ENCODE measurements at places on chromosomes 11 and 22. TPM values are rescaled to one million over a fixed set of nuclear protein-coding genes. Genes with fewer than 3 reads are reported as not detected.

DNA sequence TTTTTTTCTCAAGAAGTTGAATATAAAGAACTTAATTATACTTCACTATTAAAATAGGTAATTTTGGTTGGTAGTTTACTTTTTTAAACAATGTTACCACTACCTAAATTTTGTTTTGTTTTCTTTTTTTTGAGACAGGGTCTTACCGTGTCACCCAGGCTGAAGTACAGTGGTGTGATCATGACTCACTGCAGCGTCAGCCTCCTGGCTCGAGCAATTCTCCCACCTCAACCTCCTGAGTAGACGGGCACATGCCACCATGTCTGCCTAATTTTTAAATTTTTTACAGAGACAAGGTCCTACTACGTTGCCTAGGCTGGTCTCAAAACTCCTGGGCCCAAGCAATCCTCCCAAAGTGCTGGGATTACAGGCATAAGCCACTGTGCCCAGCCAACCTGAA is 17.6 kb downstream of the SPCS2 start:
- no peaks in the 10 kb centered on the region for H3K27me3 ChIP-seq
- H3K36me3 ChIP-seq: peaks cover 3% of the 10 kb centered on the region
- DNase-seq: no peak
- H3K4me3 ChIP-seq: no peak overlapping the region
- no peak overlapping the region for H3K27ac ChIP-seq
- H3K4me1 ChIP-seq: peaks cover 8% of the 10 kb centered on the region

ART5 gene
- total RNA-seq: 1.4 TPM

GRCh38 chr11:72762641-72763304 is 10.6 kb upstream of the ARAP1 start:
- no peaks in the 10 kb centered on the region for H3K36me3 ChIP-seq
- no peak overlapping the region for H3K4me3 ChIP-seq
- no peaks in the 10 kb centered on the region for H3K27me3 ChIP-seq
- peaks cover 12% of the 10 kb centered on the region for H3K4me1 ChIP-seq
- DNase-seq: no peak

DNA sequence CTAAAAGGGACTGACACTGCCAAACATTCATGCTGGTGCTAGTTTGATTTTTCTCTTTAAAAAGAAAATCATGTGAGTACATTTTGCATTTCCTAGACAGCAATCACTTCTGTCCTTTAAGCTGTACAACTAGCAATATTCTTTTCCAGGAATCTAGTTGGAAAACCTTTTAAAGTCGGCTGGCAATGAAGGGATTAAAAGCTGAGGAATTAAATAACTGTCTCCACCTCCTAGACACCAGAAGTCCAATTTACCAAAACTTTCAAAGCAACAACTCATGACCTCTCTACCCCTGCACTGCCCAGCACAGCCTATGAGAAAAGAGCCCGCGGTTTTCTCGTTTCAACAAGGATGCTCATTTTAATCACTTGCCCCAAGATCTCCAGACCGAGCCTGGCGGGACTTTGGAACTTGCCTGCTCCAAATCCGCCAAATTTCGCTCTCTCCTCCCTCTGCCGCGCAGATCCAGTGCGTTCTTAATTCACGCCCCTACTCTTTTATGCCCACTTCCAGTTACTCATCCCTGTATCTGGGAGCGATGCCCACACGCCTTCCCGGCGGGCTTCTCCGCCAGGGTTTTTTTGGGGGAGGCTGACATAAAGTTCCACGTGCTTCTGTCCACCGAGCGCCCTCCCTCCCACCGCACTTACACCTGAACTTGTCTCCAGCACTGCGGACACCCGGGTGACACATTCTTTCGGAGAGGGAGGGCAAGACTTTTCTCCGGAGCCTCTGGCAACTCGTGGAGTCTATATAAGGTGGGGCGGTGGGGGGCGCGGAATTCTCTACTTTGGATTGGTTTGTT is 2.5 kb downstream of the MPPED2 start:
- no peaks in the 10 kb centered on the region for H3K36me3 ChIP-seq
- H3K4me3 ChIP-seq: peak overlapping the region; percentile 81
- H3K4me1 ChIP-seq: peaks cover 39% of the 10 kb centered on the region
- no peak overlapping the region for H3K27ac ChIP-seq

GRCh38 chr11:58927393-58928106 is 11.7 kb upstream of the GLYATL1 start:
- H3K27me3 ChIP-seq: peaks cover 5% of the 10 kb centered on the region
- peak; percentile 67 for DNase-seq
- peaks cover 20% of the 10 kb centered on the region for H3K4me1 ChIP-seq
- peak overlapping the region; percentile 75 for H3K4me3 ChIP-seq
- no peak overlapping the region for H3K27ac ChIP-seq

DNA sequence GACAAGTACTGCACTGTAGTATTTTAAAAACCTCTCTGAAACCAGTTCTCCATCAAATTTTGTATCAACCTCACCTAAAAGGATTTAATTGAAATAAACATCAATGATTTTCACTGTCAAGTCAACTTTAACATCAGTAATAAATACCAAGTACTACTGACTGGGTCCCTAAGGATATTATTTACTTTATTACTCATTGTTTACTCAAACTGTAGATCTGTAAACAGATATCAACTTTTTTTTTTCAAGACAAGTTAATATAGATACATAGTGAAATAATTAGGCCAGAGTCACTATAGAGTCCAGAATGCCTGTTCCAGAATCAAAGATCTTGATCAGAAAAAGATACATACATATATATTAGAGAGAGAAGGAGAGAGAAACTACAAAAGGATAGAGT is 1.6 kb downstream of the RNF141 start:
- peaks cover 11% of the 10 kb centered on the region for H3K27me3 ChIP-seq
- DNase-seq: no peak
- H3K27ac ChIP-seq: no peak overlapping the region
- peaks cover 15% of the 10 kb centered on the region for H3K4me1 ChIP-seq

DNA sequence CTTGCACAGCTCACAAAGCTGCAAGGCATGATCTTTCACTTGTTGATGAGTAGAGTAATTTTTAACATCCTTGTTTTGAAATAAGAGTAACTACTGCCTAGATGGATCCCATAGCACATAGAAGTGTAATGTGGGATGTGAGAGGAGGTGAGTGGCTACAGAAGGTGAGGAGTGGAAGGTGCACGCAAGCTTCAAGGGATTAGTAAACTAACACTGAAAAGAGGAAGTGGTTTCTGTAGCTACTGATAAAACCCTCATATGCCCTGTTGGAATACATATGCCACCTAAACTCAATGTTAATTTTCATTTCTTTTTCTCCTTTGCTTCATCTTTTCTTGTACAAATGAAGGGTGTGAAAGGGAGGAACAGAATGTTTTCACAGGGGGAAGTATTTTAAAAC is 22.0 kb upstream of the CTSC start:
- no peak for DNase-seq
- no peak overlapping the region for H3K4me3 ChIP-seq
- no peak overlapping the region for H3K27ac ChIP-seq
- no peaks in the 10 kb centered on the region for H3K27me3 ChIP-seq
- H3K36me3 ChIP-seq: no peaks in the 10 kb centered on the region

DNA sequence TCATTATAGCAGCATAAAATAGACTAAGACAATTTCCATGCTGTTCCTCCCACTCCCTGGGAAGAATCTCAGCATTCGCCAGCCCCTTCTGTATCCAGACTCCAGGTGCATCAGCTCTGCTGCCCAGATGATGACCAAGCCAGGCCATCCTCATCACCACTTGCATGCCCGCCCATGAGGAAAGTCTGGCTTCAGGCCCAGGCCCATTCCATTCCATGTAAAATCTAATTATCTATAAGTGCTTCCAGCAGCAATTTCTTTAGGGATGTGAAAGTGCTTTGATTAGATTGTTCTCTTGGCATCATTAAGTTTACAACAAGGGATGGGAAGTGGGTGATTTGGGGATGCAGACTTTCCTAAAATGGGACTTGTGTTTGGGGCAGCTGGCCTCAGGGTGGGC is 100.3 kb downstream of the INSC start:
- no peaks in the 10 kb centered on the region for H3K36me3 ChIP-seq
- no peaks in the 10 kb centered on the region for H3K27me3 ChIP-seq
- no peak overlapping the region for H3K27ac ChIP-seq
- peaks cover 21% of the 10 kb centered on the region for H3K4me1 ChIP-seq
- H3K4me3 ChIP-seq: no peak overlapping the region
- DNase-seq: no peak

GRCh38 chr22:30235687-30236170 is 10.8 kb downstream of the LIF start:
- no peak for DNase-seq
- no peak overlapping the region for H3K27ac ChIP-seq
- H3K27me3 ChIP-seq: no peaks in the 10 kb centered on the region
- H3K4me1 ChIP-seq: peaks cover 28% of the 10 kb centered on the region
- H3K4me3 ChIP-seq: no peak overlapping the region

GRCh38 chr11:130546901-130547694 is 98.7 kb downstream of the ADAMTS15 start:
- no peak for DNase-seq
- no peaks in the 10 kb centered on the region for H3K4me1 ChIP-seq
- H3K4me3 ChIP-seq: no peak overlapping the region

ARHGAP42 gene
- total RNA-seq: 21.6 TPM

DNA sequence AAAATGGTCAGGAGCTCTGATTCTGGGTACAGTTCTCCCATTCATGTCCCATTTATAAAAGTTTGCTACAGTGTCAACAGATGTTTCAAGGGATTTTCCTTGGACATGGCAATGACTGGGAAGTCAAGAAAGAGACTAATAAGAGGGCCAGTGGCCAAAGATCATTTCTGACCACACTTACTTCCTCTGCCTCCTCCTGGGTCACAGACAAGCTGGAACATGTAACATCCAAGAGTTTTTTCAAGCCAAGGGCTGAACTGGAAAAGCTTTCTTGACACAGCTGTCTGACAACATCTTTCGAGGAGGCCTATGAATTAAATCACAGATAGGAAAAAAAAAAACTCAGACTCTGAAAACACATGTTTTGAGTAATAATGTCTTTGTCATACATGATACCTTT is 8.7 kb downstream of the COMMD9 start:
- DNase-seq: no peak
- H3K27me3 ChIP-seq: no peaks in the 10 kb centered on the region

Measured in neural crest cell (in vitro differentiated cells).